ENCODE measurements at places on chromosomes 12 and 14.

- no peak for DNase-seq
Measured at GRCh38 chr12:86249851-86250250, 6.3 kb downstream of the MGAT4C start.

DNA sequence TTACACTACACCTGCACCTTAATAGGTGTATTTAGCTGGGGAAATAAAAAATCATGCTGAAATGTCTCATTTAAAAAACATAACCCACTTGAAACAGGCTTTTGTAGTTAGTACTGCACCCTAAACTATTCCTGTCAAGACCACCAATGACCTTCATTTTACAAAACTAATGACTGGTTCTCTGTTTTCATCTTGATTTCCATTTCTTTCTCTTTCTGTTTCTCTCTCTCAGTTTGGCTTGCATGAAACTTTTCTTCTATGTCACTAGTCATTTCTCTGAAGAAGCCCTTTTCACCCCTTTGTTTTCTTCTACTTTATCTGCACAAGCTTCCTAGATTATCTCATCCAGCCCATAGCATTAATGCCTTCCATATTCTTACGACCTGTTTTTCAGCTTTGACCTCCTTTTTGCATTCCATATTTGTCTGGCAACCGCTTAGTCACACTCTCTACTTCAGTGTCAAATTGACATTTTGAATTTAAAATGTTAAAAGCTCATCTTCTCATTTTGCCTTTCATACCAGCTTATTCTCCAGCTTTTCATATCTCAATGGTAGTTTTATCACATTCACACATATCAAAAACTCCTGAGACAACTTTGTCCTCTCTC is 32.7 kb upstream of the KLRF1 start:
- DNase-seq, result no peak

- no peak for DNase-seq
Measured at GRCh38 chr14:105247715-105248367, 492 bp upstream of the BTBD6 start.

DNA sequence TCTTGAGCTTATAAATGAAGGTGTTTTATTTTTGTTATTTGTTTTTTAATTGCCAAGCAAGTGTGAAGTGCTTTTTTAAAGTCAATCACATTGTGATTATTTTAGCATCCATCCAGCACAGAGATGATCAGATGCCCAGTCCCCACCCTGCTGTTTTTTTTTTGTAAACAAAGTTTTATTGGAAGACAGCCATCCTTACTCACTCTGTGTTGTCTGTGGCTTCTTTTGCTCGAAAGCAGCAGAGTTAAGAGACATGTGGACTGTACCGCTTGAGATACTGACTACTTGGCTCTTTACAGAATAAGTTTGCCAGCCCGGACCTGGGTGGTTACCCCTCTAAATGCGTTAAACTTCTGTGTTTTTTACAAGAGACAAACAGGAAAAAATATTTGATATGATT is 30.9 kb upstream of the AMN start:
- DNase-seq, result no peak

DNA sequence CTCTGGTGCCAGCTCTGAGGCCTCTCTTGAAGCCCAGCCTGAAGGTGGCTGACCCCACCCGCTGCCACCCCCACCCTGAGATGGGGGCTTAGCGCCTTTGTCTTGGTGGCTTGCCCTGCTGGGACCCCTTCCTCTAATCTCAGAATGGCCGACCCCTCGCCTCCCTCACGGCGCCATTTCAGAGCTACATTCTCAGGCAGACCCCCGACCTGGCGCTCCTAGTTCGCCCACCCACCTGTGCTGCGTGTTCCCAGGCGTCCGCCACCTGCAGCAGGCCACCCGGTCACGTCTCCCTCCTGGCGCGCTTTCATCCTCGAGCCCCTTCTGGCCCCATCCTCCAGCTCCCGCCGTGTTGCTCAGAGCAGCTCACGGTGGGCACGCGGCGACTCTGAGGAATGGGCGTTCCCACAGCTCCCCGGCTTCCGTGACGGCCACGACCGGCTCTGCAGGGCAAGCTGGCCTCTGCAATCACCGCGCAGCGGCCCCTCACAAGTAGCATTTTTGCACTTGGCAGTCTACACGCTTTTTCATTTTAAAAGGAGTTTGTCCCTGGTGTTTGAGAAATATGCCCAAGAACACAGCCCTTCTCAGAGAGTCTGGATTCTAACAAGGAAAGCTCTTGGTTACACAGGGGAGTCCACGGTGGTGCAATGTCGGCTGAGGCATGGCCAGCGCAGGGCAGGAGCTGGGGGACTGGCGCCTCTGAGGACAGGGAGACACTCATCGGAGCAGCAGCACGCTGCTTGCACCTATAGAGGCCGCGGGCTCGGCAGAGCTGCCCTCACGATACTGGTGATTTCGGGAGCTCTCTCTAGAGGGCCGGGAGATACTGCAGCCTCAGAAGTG is 105.7 kb upstream of the C14orf180 start:
- no peak for DNase-seq

DNA sequence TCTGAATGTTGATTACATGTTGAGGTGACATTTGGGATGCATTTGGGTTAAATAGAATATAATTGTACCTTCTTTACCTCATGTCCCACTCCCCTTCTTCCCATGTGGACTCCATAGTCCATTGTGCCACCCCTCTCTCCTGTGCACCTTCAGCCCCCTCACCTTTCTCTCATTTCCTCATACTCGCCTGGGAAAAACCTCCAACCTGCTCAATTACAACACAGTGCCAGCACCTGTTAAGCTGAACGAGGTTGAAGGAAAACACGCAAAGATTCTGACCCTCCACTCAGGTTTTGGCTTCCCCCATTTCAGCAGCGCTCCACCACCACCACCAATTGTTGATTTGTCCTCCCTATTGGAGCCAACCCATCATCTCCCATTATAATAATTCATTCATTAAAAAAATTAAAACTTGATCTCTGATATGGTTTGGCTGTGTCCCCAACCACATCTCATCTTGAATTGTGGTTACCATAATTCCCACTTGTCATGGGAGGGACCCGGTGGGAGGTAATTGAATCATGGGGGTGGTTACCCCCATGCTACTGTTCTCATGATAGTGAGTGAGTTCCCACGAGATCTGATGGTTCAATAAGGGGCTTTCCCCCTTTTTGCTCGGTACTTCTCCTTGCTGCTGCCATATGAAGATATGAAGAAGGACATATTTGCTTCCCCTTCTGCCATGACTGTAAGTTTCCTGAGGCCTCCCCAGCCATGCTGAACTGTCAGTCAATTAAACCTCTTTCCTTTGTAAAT is 33.7 kb upstream of the PPP2R5C start:
- no peak for DNase-seq

DNA sequence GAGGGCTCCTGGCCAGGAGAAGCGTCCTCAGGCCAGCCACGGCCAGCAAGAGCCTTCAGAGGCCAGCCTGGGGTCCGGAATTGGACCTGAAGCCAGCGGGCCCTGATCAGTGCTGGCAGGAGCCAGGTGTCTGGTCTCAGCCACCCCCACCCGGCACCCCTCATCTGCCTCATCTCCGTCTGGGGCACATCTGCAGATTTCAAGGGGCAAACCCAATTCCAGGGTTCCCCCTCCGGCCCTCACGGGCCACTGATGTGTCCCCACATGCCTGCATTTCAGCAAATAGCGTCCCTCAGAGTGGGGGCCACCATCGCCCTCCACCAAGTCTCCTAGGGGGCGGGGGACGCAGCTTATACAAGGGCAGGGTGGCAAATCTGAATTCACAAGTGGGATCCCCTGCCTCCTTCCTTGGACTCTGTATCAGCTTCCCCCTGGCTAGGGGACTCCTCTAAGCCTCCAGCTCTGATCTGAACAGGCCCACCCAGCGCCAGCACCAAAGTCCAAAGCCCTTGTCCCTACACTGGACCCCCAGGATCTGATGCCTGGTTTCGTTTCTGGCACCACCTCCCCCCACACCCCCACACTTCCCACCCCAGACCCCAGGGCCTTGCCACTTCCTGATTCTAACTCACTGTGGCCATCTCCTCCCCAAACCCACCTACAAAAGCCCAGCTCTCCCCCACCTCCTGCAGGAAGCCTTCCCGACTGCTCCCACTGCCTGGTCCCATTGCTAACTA is 10.1 kb downstream of the TMEM179 start:
- no peak for DNase-seq

DNA sequence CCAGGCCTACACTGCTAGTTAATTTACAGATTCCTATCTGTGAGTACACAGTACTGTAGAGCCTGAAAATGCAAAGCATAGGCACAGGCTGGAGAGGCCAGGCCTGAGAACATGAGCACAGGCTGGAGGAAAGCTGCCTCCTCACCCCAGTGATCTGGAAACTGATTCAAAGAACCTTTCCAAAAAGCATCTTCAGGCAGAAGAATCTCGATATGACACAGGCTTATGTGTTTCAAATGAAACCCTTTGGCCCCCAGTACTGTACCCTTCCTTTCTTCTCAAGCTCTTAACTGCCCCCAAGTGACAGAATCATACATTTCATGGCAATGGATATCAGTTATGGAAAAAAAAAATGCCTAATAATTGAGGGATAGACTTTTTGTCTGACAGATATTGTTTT is 122.0 kb downstream of the KCNC2 start:
- DNase-seq, result no peak

- no peak for DNase-seq
Measured at GRCh38 chr12:131836193-131836592, 8.0 kb downstream of the MMP17 start.

DNA sequence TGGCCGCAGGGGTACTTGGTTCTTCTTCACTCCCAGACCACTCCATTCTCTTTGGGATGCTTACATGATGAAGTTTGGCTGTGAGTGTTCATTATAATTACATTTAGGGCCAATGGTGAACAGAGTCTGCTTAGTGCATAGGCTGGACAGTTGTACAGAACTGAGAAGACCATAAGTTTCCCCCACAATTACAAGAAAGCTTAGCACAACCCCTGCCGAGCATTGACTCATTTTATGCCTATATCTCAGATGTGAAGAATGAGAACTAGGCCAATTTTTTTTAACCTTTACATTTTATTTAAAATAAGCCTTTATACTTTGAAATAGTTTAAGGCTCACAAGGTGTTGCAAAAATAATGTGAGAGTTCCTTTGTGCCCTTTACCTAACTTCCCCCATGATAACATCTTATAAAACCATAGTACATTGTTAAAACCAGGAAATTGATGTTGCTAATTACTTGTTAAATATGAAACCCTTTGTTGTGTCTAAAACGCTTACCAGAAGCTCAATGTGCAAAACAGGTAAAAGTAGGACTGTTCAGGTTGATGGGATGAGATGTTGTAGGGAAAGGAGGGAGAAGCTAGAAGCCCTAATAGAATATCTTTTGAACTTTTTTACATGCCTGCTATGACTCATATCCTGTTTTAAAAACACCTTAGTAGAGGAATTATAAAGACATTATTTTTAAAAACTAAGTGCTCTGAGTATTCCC is 47.2 kb downstream of the ALDH1L2 start:
- DNase-seq, result no peak
